T47D (cell line): ENCODE measurements at places on chromosomes 1 and 21.
A peak's percentile ranks its signal among the peaks of the same experiment; 100 is the strongest.

GRCh38 chr1:111895017-111895416 lies 94.5 kb downstream of the KCND3 start:
- DNase-seq = no peak

DNA sequence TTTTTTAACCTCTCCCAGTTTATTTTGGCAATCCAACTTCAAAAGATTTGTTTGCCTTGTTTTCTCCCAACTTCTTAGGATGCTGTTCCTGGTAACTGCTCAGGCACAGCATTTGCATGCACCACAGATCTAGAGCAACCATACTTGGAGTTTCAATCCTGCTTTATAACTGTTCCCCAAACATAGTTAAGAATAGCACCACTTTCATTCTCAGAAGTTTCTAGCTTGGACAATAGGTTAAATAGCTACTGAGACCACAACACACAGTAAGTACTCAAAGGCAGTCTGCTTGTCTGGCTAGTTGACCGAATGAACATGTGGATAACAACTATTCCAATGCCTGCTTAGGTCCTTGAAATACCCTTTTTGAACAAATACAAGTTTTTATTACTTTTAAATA lies 76.8 kb downstream of the FOXJ3 start:
- no peak for DNase-seq

- no peak for DNase-seq
These were observed 21.3 kb upstream of the EFHD2 start for GRCh38 chr1:15388201-15388880.

DNA sequence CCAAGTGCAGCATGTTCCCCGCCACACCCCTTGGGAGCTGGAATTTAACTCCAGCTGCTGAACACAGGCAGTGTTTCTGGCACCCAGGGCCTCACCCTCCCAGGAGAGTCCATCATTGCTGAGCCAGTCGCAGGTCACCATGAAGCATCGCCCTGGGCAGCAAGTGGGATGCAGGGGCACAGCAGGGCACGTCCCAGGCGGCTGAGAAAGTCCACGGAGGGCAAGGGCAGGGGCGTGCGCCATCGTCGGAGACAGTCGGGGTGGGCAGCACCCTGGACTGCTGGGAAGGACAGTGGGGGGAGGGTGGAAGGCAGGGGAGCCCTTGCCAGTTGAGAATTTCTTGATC lies 69.2 kb upstream of the PDE9A start:
- no peak for DNase-seq

GRCh38 chr1:74767490-74767889 lies 34.5 kb downstream of the TYW3 start:
- no peak for DNase-seq

DNA sequence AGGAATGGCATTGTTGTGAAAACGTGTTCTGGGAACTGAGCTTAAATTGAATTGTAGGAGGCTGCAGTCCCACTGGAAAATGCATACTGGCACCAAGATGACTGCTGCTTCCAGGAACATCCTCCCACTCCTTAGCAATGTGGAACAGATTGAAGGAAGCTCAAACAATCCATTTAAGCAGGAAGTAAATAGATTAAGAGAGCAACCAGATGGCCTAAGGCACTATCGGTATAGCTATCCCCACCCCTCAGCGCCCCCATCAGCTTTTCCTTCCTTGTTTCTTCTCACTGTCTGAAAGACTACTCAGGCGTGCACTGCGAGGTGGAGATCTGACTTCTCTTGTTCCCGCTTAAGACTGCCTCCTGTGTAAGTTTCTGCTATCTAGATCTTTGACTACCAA lies 4.0 kb upstream of the IFI16 start:
- DNase-seq = no peak

- DNase-seq = no peak
These were observed 111.1 kb downstream of the TLR5 start for GRCh38 chr1:223031733-223032601.

DNA sequence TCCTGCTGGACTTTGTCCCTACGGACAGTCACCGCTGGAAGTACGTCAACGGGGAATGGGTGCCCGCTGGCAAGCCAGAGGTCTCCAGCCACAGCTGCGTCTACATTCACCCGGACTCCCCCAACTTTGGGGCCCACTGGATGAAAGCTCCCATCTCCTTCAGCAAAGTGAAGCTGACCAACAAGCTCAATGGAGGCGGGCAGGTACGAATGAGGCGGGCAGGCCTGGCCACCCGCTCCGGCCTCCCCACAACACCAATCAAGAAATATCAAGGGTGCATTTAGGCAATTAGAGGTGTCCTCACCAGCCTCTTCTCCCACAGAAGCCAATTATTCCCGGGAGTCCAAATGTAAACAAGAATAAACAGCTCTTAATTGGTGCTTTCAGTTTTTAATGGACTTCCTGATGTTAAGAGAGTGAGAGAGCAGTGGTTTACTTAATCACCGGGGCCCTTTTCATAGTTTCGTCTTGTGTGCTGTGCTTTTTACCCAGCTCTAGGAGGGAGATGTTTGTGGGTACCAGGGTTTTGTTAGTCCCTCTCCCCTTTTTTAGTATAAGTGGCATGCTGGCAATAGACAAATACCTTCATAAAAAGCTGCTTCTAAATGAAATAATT lies 10.7 kb downstream of the TBX19 start:
- no peak for DNase-seq

- no peak for DNase-seq
These were observed 65.5 kb upstream of the SLC45A1 start for GRCh38 chr1:8252266-8252951.

DNA sequence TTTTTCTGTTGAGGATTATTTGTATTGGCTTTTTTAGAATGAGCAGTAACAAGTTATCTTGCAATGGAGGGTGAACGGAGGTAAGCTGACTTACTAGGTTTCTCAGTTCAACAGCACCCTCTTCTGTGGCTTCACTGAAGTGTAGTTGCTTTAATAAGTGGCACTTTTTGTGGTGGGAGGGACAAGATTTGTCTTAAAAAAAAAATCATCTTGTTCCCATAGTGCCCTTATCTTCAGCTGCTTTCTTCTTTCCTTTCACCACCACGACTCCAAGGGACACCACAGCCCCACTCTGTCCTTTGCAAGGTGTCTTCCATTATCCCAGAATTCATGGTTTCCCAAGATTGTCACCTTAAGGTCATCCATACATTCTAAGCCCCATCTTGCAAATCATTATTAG lies 92.9 kb downstream of the PIGK start:
- DNase-seq = peak; percentile 4

DNA sequence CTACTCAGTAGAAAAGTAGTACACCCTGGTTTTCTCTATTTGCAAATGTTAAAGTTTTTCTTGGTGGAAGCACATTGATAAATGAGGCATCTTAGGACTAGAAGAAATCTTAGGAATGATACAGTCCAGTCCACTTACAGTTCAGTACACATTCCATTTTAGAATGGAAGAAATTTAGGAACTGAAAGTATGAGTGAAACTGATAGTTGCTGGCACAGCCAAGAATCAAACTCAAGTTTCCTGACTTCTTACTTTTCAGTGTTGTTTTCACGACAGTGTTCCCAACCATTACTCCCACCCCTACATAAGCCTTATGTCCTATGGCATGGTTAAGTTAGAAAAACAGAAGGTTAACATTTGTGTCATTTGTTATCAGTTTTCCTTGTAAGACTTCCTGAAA lies 258.5 kb downstream of the BACH1 start:
- no peak for DNase-seq
